ENCODE measurements at places on chromosomes 1 and 21.

DNA sequence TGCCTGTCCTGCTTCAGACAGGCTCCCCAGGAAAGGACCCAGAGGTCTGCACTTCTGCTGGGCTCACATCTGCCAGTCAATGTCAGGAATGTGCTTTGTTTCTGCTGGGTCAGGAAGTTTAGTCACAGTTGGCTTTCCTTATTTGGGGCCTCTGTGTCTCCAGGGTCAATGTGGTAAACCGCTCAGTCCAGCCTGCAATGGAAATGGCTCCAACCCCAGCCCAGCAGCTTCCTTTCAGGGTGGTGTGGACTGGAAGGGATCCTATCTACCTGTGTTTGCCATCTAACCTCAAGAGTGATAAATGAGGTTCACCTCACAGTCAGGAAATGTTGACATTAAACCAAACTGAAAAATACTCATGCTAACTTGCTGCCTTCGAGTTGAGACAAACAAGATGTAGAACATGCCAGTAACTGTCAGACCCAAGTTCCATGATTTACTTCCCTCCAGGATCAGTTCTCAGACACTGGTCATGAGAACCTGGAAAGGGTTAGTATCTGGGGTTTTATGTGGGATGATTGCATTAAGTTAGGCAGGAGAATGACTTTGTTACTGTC is 20.3 kb downstream of the ENO1 start:
- no peak for DNase-seq

DNA sequence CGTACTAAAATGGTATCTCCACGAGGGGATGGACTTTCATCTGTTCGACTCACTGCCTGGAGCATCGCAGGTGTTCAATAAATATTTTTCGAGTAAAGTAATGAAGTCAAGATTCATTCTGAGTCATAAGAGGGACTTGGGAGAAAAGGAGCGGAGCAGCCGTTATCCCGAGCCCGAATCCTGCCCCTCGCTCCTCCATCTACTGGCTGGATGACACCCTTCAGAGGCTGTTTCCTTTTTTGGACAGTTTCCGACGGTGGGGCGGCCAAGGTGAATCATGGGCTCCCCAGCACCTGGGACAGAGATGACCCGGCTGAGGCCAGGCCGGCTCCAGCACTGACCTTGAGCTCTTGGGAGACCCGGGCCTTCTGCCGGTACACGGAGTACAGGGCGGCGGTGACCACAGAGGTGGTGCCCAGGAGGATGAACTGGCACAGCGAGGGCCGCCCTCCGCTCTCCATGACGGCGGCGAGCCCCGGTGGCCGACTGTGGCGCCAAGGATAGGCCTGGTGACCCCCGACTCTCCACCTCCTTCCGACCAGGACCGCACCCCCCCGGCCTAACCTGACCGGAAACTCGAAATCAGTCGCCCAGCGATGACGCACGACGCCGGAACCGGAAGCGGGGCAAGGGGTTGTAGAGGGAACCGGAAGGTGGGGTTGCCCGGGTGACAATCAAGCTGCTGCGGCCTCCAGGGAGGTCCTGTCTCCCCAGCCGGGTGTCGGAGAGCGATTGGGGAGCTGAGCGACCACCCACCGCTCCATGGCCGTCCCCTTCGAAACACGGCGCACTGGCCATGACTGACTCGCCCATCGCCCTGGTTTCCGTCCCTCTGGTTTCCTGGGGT is at the start of gene MUL1:
Gene MUL1, minus strand, starts transcription at position 588 of the 847 bp plus-strand sequence. Its CDS starts 127 bp downstream, at position 461.
- peak; percentile 92 for DNase-seq

DNA sequence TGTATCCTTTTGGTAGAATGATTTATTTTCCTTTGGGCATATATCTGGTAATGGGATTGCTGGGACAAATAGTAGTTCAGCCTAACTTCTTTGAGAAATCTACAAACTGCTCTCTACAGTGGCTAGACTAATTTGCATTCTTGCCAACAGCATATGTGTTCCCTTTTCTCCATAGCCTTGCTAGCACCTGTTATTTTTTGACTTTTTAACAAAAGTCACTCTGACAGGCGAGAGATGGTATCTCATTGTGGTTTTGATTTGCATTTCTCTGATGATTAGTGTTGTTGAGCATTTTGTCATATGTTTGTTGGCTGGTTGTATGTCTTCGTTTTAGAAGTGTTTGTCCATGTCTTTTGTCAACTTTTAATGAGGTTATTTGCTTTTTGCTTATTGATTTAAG is 99.8 kb downstream of the UCK2 start:
- DNase-seq, result no peak

DNA sequence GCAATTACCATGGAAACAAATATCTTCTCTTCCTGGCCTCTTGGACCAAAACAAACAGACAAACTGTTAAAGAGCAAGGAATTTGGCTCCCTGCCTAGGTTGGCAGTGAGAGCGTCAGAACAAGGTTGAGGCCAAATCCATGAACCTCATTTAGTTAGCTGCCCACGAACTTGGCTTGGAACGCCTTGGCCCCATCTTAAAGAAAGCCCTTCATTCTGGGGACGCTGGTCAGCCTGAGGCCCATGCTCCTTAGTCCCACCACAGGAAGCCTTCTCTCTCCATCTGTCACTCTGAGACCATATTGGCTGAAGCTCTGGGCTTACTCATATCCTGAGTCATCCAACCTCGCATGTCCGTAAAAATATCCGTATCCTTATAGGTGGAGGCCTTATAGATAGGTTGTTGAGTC is 62.4 kb upstream of the DIRAS3 start:
- no peak for DNase-seq

- no peak for DNase-seq
Observed at GRCh38 chr1:226395753-226396152, 12.1 kb downstream of the PARP1 start.

DNA sequence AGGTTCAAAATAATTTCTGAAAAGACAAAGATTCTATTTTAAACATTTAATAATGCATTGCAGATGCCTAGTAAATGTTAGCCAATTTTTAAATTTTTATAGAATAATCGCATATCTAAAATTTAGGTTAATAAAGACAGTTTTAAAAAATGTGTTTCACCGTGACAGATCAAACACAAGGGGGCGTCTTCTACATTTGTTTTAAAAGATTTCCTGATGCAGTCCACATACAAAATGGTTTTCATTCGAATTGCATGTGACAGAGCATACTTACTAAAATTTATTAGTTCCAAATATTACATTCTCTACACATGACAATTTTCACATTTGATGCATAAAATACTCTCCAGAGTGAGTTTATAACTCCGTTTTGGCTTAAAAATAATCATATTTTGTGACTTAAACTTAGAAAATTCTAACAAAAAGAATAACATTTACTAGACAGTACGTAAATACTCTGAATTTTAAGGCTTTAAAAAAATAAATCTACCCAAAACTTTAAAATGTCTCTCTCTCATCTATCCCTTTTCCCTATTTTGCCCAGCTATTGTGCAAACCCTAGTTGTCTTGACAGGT is 75.5 kb downstream of the ADAMTS1 start:
- DNase-seq, result no peak

- no peak for DNase-seq
Observed at GRCh38 chr1:35406103-35406502, 137.6 kb downstream of the ZMYM4 start.

DNA sequence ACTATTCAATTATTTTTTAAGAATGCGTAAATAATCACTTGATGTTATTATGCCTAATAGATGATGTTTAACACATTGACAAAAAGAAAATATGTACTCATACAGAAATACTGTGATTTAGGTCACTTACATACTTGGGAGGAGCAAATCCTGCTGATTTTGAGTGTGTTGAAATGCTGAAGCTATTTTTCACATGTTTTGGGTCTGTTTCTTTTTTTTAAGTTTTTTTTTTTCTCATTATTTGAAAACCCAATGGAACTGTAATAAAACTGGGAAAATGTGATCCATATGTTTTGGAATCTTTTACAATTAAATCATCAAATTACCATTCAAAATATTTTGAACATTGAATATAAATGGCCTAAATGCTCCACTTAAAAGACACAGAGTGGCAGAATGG is 366.2 kb upstream of the ADAMTS5 start:
- no peak for DNase-seq

GRCh38 chr1:159867664-159868026 is 5.2 kb upstream of the VSIG8 start:
- DNase-seq, result no peak

- no peak for DNase-seq
Observed at GRCh38 chr1:175459591-175460238, 267.1 kb upstream of the KIAA0040 start.

DNA sequence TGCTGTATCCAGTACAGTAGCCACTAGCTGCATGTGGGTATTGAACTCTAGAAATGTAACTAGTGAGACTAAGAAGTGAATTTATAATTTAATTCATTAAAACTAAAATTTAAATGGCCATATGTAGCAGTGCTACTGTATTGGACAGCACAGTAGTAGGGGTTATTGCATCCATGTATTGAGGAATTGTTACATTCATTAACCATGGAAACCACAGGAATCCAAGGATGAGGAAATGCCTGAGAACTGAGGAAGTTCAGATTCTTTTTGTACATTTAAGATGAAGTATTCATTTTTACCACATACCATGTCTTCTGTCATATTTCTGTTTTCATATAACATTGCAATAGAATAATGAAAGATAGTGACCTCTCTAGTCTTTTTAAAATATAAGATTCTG is 2.6 kb downstream of the MTF2 start:
- DNase-seq, result no peak

All from stimulated activated CD4-positive, alpha-beta T cell treated with anti-CD3 and anti-CD28 coated beads, TNF-alpha, amount 100 ng/mL, for 48 hours (primary cell).